ENCODE measurements at places on chromosomes 1 and 21.
A peak's percentile ranks its signal among the peaks of the same experiment; 100 is the strongest.

GRCh38 chr1:44016041-44016889 is 15.0 kb downstream of the SLC6A9 start:
- no peak for DNase-seq

DNA sequence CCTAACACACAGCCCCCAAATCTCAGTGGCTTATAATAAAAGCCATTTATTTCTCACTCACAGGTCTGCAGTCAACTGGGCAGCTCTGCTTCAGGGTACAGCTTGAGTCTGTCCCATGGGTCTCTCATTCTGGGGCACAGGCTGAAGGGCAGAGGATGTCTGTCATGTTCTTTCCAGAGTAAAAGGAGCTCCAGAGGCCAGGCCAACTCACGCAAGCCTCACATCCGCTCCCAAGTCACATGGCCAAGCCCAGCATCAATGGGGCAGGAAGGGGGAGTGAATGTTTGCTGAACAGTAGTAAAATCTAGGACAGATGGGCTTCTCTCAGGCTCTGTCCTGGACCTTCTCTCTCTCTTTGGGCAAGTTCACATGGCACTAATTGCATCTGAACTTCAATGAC is 7.1 kb upstream of the SSBP3 start:
- no peak for DNase-seq

- DNase-seq = no peak
Observed at GRCh38 chr1:221760911-221761310, 19.0 kb upstream of the DUSP10 start.

DNA sequence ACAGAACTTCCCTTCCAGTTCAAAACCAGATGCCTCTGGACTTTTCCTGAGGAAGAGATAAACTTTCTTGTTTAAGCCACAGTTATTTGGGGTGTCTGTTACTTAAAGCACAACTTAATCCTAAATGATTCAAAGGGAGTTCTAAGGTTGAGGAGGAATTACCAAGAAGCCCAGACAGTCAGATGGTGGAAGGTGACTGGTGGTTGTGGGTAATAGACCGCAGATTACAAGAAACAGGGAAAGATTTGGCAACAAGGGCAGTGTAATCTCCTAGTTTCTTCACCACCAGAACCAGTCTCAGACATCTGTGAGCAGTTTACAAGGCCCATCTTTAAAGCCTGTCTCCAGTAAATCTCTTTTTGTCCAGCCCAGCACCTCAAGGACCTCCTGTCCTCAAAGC is 130.1 kb upstream of the CTTNBP2NL start:
- no peak for DNase-seq

GRCh38 chr1:57041901-57042300 is 76.1 kb upstream of the C8B start:
- no peak for DNase-seq

DNA sequence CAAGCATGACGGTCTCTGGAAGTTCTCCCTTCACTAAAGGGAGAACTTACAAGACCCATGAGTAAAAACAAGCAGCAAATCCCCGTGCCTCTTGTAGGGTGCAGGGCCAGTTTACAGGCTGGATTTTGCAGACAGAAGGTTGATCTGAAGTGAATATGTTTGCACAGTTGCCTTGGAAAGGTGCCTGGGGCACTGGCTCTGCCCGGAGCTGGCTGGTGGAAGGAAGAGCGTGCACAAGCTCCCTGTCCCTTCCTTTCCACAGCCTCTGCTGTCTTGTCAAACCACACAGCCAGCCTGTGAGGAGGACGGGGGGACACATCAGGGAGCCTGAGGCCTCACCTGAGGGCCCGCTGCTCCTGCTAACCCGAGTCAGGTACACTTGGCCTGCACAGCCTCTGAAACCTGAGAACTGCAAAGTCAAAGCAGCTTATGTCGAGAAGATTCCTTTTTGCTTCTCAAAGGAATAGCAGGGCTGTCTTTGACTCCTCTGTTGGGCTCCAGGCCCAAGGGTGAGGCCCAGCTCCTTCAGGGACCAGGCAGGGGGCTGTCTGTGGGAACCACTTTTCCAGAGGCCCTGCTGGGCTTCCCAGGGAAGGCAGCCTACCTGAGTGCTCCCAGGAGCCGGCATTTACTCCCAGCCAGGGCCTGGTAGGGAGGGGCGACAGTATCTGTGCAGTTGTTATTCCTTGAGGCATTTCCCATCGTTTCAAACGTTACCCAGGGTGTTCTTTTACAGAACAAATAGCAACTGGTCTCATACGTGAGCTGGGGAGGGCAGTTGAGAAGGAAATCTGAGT is 251.5 kb downstream of the SIPA1L2 start:
- DNase-seq = no peak

- DNase-seq = no peak
Observed at GRCh38 chr1:160522622-160523345, at the start of gene SLAMF6. Gene SLAMF6 (minus strand): TSS chr1:160523255. CDS start chr1:160523192, 63 bp downstream.

DNA sequence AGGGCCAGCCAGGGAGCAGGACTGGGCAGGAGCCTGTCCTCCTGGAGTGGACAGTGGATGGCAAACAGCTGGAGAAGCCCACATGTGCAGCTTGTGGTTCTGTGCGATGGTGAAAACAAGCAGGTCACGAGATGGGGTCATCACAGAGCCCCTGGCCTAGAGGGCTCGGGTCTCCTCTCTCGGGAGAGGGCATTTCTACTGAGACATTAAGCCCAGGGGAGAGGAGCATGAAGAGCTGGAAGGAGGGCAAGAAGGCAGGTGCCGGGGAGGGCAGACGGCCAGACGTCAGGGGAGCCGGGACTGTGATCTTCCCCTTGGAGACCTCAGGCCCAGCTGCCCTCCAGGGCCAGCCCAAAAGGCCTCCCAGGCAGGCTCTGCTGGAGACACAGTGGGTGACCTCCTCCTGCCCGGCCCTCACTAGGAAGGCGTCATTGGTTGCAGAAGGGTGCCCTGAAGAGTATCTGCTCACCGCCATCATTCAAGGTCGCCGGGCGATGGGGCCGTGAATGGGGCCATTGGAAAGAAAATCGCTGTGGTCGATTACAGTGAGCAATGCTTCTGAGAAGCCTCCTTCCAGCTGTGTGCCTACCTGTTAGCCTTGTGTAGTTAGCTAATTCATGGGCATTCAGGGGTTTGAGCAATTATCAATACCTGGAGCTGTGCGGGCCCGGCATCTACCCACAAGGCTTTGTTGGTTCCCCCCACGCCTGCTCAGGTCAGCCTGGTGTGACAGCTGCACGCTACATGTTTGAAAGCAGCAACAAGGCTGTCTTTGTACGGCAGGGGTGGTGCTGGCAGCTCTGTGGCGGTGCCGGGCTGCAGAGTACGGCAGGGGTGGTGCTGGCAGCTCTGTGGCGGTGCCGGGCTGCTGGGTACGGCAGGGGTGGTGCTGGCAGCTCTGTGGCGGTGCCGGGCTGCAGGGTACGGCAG is 72.3 kb upstream of the ACTRT2 start:
- no peak for DNase-seq

DNA sequence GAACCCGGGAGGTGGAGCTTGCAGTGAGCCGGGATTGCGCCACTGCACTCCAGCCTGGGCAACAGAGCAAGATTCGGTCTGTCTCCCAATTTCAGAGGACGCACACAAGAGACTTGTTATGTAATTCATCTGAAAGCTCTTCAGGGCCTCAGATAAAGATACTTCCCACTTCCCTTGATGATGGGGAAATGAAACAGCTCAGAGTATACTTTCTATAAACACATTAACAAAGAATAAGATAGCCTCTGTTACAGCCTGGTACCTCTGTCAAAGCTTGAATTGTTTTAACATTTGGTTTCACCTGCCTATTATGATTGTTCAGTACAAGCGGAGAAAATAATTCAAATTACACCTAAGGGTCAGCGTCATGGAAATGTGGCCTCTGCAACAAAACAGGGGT is 622.9 kb upstream of the ADGRL4 start:
- no peak for DNase-seq

DNA sequence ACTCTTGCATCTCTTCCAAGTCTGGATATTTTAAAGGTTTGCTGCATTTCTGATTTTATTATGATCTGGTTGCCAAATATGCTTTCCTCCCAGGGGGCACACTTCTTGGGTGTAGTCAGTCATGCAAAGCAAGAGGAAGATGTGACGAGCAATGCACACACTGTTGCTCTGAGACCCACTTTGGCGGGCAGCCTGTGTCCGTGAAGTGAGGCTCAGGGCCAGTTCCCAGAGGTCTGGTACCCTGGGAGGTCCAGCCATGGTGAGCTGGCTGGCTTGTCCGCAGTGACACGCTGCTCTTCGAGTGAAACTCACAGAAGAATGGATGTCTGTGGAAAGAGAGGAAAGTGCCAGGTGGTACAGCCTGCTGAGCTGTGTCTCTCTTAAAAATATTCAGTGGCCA is 52.8 kb upstream of the EDN2 start:
- no peak for DNase-seq

GRCh38 chr1:63743781-63744180 is 30.0 kb upstream of the ROR1 start:
- DNase-seq = no peak

GRCh38 chr1:115450501-115451040 is 112.5 kb upstream of the NGF start:
- DNase-seq = no peak

DNA sequence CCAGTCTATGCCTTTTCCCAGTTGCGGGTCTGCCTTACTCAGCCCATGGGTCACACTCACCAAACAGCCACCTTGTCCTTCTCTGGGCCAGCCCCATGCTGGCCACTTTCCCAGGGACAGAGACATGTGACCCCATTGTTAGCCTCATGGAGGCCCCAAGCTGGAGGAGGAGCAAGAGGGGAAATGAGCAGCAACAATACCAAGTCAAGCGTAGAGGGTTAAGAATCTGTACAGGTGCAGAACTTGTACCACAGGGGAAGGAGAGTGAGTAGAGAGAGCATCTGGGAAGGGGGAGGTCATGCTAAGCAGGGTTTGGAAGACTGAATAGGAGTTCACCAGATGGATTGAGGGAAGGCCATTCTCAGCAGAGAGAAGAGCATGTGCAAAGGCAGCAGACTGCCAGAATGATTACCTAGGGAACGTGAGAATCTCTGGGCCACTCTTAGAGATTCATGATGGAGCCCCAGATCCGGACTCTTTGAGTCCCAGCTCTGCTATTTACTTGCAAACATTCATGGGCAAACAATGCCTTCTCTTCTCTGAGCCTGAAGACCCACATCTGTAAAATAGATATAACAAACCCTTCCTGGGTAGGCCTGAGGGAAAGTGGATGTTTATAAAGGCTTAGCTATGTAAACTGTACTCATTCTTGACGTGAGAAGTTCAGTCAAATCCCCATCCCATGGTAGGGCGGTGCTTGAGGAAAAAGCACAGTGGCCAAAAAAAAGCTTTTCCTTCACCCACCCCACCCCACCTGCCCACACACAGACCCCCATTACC is 2.8 kb upstream of the SLC2A1 start:
- no peak for DNase-seq

- DNase-seq = peak; percentile 38
Observed at GRCh38 chr1:8525558-8526275, 207.8 kb downstream of the SLC45A1 start.

- DNase-seq = no peak
Observed at GRCh38 chr1:39204441-39205081, at the start of gene MACF1. Gene MACF1 (plus strand): TSS chr1:39204695. CDS start chr1:39205023, 328 bp downstream.

DNA sequence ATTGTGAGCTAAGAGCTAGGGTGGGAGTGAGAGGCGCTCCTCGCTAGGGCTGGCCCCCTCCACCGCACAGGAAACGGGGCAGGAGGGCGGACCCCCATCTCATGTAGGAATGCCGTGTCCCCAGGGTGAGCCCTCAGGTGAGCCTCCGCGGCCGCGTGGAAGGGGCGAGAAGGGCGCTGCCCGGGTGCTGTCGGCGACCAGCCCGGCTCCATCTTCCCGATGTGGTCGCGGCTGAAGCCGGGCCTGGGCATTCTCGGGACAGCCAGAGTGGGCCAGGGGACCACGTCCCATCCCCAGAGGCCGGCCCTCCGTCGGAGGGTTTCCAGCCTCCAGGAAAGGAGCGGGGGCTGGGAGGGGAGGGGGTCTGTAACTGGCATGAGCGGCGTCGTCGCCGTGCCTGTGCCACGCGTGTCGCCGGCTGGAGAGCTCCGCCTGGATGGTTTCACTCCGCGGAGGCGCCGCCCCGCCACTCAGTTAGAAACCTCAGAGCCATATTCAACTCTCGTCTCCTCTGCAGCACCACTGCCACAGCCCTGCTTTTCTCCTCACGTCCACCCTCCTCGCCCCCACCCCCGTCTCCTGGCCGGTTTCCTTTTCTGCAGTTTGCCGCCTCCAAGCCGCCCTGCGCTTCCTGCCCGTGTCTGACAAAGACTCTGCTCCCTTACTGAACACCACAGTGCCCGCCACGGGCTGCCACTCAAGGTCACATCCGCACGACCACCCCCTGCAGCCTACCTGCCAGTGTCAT is at the start of gene TMEM269:
TMEM269 (plus strand) TSS at position 46 of the 748 bp plus-strand sequence. CDS start 4,903 bp downstream, outside the sequence.
- no peak for DNase-seq

DNA sequence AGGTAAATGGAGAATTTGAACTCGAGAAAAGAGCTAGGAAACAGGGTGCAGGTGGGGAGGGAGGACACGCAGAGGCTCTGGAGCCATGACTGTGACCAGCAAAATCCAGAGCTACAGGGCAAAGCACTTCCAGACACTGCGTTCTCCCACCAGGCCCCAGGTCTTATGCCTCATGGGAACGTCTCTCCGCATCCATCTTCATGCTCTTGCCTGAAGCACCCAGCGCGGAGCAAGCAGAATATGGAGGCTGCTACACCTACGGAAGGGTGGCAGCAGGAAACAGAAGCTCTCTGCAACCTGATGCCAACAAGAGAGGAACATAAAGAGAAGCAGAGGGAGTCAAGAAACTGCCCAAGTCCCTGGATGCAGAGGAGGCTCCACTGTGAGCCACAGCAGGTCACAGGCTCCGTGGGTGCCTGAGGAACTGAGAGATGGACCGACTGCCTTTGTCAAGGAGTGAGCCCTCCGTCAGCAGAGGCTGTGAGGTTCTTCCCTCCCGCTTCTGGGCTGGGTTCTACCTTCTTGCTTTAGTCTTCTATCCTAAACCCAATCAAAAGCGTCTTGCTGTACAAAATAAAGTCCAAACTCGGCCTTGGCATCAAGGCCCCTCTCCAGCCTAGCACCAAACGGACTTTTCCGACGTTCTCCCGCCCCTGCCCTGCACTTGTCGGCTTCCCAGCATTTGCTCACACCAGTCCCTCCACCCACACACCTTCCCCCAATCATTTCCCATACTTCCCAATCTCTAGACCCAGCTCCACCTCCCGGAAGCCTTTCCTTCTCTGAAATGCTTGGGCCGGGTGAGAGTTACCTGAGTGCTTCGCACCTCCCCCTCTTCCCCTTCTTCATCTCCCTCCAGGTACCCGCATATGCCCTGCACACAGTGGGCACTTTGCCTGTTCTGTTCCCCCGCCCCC is 930 bp downstream of the DHCR24 start:
- no peak for DNase-seq

- peak; percentile 41 for DNase-seq
Observed at GRCh38 chr1:115138973-115139372, 49.7 kb upstream of the TSPAN2 start.

- no peak for DNase-seq
Observed at GRCh38 chr1:78334952-78335351, 155.8 kb upstream of the PTGFR start.

- DNase-seq = no peak
Observed at GRCh38 chr1:175132436-175132835, 60.1 kb downstream of the KIAA0040 start.

GRCh38 chr1:108561689-108562326 is 1.9 kb downstream of the EEIG2 start:
- DNase-seq = peak; percentile 46

- DNase-seq = no peak
Observed at GRCh38 chr1:157353546-157353945, 198.8 kb downstream of the FCRL5 start.

- DNase-seq = no peak
Observed at GRCh38 chr1:226571893-226572292, 23.3 kb downstream of the STUM start.

- DNase-seq = no peak
Observed at GRCh38 chr1:144101397-144102045, 129.7 kb upstream of the FAM72C start.

Measured in Panc1 (cell line).